ENCODE measurements at places on chromosomes 5 and 9.

- DNase-seq, result peak; percentile 15
Measured at GRCh38 chr5:103139264-103139865, 19.3 kb downstream of the PPIP5K2 start.

DNA sequence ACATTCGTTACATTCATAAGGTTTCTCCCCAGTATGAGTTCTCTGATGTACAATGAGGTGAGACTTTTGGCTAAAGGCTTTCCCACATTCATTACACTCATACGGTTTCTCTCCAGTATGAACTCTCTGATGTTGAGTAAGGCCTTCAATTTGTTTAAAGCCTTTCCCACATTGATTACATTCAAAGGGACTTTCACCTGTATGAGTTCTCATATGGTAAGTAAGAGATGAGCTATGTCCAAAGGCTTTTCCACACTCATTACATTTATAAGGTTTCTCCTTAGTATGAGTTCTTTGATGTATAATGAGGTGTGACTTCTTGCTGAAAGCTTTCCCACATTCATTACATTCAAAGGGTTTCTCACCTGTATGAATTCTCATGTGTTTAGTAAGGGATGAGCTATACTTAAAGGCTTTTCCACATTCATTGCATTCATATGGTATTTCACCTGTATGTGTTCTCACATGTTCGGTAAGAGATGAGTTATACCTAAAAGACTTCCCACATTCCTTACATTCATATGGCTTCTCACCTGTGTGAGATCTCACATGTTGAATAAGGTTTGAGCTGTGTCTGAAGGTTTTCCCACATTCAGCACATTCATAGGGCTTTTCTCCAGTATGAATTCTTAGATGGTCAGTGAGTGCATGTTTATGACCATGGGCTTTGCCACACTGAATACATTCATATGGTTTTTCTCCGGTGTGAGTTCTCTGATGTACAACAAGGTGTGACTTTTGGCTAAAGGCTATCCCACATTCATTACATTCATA, 13.5 kb downstream of the ZFP37 start:
- DNase-seq, result no peak

GRCh38 chr5:177468329-177468684, 5.1 kb downstream of the DBN1 start:
- DNase-seq, result no peak

DNA sequence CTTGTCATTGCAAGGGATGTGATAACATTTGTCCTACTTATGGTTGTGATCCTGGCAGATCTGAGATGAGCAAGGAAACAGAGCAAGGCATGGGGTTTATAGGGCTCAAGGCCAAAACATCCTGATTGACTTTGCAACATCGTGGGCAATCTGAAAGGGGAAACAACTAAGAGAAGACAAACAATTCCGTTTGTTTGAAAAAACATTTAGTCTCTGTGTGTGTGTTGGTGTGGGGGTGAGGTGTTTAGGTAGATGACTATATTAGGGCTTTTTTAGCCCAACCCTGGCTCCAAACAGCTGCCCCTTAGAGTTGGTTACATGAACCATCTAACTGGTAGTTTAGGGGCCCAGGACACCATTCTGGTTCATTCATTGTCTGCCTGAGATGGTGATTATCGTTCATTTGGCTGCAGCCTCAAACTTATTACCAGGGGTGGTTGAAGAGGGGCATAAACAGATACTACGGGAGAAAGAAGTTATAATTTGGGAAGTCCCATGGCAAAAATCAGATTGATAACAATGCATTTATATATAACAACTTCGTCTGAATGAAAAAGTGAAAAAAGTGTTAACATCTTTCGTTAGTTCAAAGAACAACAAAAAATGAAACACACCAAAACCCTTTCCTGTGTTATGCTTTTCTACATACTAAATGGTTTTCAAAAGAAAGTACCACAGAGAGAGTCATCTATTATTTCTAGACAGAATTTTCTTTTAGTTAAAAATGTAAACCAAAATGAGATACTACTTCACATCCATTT, 5.7 kb downstream of the FYB1 start:
- no peak for DNase-seq

DNA sequence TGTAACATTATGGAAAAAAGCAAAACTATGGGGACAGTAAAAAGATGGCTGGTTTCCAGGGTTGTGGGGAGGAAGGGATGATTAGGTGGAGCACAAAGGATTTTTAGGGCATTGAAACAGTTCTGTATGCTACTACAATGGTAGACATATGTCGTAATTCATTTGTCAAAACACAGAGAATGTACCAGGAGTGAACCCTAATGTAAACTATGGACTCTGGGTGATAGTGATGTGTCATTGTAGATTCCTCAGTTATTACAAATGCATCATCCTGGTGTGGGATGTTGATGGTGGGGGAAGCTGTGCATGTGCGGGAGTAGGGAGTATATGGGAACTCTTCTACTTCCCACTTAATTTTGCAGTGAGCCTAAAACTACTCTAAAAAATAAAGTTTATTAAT, 135.0 kb upstream of the GABRP start:
- DNase-seq, result no peak
